ENCODE measurements at places on chromosomes 7 and 10.

DNA sequence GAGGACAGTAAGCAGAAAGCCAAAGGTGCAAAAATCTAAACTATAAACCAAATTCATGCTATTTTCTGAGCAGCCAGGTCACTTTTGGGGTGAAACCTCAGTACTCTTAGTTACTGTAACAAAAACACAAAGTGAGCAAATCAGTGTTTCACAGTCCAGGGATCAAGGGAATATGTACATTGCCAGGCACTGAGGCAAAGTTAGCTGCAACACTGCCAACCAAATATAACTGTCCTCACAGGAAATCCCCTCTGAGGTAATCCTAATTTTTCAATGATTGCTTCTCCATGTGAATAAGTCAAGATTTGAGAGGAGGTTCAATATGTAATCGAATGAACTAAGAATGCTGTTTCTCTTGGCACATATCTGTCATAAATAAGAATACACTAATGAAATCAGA lies 229.7 kb downstream of the TSPAN12 start:
- no peak for DNase-seq

- peak; percentile 61 for DNase-seq
Measured at GRCh38 chr10:62082729-62083411, 181.4 kb downstream of the ARID5B start.

DNA sequence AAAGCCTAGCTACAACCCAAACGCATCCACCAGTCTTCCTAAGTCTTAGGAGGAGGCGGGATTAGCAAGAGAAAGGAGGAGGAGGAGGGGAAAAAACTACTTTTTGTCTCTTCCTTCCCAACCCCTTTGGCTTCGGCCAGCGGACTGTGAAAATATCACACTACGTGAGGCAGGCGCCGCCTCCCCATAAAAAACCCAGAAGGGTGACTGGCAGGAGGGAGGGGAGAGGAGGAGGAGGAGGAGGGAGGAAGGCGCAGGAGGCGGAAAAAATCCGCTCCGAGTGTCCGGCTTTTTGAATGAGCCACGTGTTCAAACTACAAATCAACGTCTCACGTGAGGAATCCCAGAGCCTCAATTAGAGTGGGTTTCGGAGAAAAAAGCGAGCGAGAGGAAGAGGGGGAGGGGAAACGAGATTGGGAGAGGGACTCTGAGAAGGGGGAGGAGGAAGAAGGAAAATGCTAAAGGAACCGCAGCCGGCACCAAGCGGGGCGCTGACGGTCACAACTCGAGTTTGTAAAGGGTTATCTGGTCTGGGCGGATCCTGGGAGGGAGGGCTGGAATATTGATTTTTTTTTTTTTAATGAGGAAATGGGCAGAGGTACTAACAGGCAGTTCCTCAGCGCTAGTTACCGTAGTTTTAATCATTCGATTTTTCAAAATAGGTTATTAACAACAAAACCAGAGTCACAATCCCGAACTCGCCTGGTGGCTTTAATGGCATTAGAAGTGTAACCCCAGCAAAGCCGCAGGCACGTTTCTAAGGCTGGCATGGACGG lies at the start of gene IGF2BP3:
Gene IGF2BP3, minus strand, starts transcription at position 162 of the 776 bp plus-strand sequence. CDS start 381 bp downstream, outside the sequence.
- DNase-seq: peak; percentile 97

DNA sequence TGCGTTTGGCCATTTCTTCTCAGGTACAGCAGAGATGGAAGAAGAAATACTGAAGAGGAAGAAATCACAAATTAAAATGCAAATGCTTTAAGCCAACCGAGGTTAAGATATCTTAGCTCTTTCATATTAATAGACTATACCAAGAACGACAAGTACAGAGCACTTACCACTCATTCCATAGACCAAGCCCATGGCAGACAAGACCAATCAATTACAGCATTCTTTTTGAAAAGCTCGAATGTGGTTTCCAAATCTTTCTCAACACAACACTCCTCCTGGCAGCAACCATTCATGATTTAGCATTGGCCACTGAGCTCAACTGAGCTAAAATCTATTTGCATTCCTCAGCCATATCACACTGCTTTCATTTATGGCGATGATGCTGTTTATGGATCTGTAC lies 2.7 kb downstream of the ASAH2 start:
- DNase-seq: no peak

GRCh38 chr7:154409703-154410311 lies 357.6 kb downstream of the DPP6 start:
- peak; percentile 28 for DNase-seq

- no peak for DNase-seq
Measured at GRCh38 chr10:101781984-101782810, 1.0 kb downstream of the NPM3 start.

DNA sequence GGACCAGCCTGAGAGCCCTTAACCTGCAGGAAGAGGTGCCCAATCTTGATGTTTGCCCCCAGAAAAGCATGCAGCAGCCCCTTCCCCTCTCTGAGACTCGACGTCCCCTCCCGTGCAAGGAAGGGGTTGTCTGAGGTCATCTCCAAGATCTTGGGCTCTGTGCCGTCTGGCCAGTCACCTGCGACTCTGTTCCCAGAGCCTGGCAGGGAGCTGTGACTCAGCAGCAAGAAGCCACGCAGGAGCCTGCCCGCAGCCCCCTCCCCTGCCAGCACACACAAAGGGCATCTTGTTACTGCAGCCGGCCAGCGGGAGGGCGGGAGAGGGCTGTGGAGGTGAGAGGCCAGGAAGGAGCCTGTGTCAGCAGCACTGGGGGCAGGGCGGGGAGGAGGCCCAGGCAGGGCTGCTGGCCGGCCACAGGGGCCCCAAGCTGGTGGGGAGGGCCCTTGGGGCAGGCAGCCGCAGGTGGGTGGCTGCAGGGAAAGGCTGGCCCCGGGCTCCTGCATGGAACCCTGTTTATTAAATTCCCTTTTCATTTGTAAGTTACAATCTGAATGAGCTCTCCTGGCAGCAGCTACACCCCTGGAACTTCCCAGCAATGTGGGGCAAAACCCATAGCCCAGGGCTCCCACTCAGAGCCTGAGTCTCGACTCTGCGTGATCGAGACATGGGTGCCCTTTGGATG lies 103.7 kb upstream of the ZMIZ1 start:
- peak; percentile 60 for DNase-seq

GRCh38 chr7:100867776-100868485 lies 744 bp downstream of the TRIP6 start:
- no peak for DNase-seq

DNA sequence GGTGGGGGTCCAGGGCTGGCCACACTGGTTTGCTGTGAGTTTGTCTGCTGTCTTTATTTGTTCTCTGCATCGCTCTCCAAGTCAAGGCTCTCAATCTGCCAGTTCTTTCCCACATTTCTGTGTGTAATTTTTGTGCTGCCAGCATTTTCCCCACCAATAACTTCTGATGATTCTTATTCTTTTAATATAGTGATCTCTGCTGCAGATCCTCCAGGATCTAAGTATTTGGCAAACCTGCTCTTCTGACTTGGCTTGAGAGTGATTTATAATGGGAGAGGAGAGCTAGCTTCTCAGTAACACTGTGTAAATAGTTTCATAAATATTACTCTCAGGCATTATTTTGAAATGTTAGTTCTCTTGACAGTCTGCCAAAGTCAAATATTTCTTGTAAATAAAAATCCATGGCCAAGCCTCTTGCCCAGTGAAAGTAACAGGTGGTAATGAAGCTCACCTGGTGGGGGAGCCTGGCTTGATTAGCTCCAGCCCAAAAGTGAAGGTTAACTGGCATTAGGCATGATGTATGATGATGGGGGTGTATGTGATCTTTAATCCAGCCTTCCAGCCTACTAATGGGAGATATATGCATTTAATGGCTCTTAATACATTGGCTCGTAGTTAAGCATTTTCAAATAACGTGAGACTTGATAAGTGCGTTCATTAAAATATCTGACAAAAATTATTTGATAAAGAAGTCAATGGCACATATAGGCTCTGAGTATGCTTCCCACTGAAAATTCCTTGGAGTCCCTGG lies 1055.9 kb downstream of the KCNMA1 start:
- no peak for DNase-seq
